ENCODE measurements at places on chromosomes 2 and 18.

GRCh38 chr2:38159597-38159996 lies 83.6 kb upstream of the CYP1B1 start:
- DNase-seq = no peak

DNA sequence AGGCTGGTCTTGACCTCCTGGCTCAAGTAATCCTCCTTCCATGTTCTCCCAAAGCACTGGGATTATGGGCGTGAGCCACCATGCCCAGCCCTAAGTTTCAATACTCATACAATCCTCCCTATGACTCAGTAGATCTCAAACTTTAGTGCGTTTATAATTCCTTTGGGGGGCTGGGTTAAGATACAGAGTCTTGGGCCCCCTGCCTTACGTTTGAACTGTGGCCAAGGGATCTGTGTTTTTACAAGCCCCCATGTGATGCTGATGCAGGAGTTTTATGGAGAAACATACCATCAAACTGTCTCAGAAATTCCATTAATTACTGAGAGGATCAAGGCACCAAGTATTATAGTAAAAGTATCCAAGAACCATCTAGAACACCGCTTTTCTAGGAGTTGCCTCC lies 38.2 kb upstream of the FAM136A start:
- DNase-seq = no peak

DNA sequence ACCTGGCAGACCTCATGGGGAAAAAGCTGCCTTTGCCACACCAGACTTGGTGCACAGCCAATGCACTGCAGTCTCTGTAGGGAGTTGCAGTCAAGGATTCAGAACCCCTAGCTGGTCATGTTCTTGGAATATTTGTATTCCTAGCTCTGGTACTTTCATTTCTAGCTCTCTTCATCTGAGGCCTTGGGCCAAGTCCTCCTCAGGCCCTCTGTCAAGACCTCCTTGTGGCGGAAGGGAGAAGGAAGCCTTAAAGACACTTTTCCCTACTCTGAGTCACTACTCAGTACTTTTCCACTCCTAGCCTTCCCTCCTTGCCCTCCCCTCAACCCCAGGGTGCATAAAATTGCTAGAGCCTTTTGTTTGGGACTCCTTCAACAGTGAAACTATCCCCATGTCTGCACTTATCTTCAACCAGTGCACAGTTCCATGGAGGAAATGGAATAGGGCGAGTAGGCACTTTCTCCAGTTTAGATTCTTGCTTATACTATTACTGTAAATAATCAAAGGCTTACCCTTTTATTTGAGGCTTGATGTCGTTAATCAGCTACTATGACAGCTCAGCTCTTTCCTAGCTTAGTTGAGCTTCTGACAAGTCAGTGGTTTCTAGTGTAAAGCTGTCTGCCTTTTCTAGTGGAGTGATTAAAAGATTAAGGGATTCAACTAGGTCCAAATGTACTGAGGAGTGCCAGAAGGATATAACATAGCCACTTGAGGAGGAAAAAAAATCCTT lies 15.8 kb downstream of the M1AP start:
- DNase-seq = no peak

DNA sequence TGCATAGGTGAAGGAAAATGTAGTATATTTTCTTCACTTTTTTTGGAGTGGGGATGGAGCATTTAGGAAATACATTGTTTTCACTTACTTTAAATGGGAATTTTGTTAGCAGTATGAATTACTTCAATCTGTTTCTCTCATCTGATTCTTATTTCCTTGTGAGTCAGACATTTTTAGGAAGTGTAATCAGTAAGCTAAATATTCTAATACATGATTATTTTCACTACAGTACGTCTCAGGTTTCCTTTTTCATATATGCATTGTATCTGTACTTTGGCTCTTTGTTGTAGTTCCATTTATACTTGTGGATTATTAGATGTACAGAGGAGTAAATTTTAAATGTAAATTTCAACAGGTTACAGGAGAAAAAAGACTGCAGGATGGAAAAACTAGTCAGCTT lies 27.9 kb downstream of the GPD2 start:
- no peak for DNase-seq

DNA sequence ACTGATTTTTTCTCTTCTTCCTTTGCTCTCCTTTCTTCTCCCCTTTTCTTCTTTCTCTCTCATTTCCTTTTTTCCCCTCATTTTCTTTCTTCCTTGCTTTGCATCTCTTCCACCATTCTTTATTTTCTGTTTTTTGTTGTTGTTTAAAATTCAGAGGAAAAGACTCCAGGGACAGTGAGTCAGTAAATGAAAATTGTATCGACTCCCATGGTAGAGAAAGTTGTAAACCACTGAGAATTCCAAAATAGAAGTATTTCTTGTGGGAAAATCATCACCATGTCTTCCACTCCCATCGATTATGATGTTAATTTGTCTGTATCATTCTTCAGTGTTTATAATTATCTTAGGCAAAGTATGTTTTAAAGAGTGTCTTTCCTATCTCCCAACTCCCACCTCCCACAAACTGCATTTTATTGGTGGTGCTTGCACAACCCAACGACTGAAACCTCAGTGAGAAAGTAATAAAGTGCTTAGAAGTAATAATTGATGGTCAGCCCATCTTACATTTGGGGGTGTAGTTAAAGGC lies 134.3 kb downstream of the IRS1 start:
- no peak for DNase-seq
